ENCODE measurements at places on chromosomes 1 and 21.

DNA sequence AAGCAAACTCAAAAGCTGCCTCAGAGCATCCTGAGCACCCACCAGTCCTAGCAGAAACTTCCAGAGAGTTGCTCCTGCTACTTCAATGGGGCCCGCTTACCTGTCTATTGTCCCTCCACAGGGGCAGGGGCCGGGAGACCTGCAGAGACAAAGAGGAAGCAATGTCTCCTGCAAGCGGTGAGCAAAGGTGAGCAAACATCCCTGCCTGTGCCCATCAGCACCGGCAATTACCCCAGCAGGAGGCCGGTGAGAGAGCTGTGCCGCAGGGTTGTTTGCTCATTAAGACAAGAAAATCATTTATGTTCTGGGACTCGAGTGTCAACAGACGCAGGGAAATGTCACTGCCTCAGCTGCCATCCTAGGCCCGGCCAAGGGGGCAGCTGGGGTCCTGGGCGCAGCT, 53.8 kb upstream of the TARDBP start:
- no peak for DNase-seq

- no peak for DNase-seq
Measured at GRCh38 chr1:24412408-24412807, 1.2 kb downstream of the STPG1 start.

GRCh38 chr1:48793863-48794262, 17.2 kb upstream of the BEND5 start:
- no peak for DNase-seq

- DNase-seq, result no peak
Measured at GRCh38 chr21:41752231-41752681, 14.6 kb downstream of the RIPK4 start.

DNA sequence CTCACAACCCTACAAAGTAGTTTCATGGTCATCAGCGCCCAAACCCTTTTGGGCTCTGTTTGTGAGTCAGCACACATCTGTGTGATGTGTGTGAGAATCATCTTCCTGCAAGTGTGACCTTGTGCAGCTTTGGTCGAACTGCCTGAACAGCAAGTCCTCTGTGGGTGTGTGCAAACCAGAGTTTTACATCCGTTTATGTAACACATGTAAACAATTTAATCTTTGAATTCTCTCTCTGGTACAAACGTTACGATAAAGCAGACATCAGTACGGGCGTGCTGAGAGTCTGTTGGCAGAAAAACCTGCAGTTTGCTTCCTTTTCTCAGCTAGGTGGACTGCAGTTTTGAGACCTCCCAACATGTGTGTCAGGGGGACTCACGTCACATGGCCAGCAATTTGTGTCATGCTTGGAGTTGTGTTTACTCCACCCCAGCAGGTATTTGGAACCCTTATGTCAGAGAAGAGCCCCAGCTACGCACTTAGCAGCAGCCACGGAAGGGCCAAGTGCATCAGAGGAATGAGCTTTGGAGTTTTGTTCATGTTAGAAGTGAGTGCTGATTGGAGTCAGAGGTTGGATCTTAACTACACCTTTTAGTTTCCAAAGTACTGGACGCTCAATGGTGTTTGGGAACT, 230.8 kb downstream of the PAPPA2 start:
- no peak for DNase-seq

DNA sequence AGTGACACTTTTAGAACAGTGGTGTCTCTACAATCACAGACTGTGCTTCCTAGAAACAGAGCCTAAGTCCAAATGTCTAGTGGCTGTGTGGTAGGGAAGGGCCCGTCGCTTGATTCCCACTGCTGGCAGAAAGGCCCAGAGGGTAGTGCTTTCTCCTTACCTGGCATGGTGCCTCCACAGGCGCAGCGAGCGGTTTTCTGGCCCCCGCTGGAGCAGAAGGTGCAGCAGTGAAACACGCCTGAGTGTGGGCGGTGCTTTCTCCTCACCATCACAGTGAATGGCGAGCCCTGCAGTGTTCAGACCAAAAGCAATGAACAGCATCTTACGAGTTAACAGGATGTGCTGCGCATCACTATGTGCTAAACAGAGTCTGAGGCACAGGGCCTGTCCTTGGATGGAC, 8.3 kb downstream of the TRIM45 start:
- DNase-seq, result no peak

- no peak for DNase-seq
Measured at GRCh38 chr1:173208146-173208545, 1.0 kb upstream of the TNFSF4 start.

GRCh38 chr21:44846485-44847260, 26.8 kb downstream of the PTTG1IP start:
- no peak for DNase-seq

- no peak for DNase-seq
Measured at GRCh38 chr1:186996816-186997215, 168.1 kb downstream of the PLA2G4A start.

DNA sequence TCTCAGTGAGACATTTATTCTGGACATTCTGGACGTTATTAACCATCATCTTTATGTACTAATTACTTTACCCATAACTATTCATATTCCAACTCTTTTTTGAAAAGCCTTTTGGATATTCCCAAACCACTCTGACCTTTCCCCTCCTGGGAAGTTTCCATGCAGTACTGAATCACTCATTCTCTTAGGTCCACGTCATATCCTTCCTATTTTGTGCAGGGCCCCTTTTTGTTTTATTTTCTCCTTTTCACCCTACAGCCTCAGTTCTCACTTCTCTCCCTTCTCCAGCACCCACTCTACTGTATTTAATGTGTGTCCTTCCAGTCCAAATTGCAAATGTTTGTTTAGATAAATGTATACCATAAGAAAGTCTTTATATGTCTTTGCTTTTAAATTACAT, 16.4 kb upstream of the ATP1A1 start:
- DNase-seq, result no peak

DNA sequence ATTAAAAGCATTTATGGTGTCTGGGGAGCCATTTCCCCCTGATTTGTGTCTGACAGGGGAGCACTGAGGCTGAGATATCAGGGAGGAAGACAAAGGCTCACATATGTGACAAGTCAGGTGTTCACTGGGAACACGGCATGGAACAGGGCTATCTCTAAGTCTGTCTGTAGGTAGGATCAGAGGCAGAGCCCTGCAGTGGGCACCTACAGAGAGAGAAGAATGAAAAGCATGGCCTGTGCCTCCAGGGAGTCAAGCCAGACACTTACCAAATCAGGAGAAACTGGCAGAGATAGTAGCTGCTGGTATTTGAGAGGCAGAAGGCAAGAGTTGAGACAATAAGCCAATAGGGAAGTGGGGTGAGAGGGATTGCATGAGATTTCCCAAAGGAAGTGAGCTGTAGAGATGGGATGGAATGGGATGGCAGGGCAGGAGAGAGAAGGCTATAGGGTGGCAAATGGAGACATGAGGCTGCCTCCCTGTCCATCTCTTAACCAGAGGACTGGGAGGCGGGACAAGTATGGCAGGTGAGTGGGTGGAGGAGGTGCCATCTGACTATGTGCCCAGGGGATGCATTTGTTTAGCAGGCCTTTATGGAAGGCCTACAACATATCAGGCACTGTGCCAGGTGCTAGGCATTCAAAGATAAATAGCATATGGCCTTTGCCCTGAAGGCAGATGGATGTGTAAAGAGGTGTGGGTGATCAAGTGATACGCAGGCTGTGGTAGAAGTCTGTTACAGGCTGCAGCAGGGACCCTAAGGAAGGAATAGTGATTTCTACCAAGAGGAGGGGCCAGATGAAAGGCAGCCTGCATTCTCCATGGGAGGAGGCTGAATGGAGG, 136.2 kb upstream of the IPO9 start:
- DNase-seq, result peak; percentile 82

- no peak for DNase-seq
Measured at GRCh38 chr1:165137551-165138316, 218.8 kb downstream of the LMX1A start.

DNA sequence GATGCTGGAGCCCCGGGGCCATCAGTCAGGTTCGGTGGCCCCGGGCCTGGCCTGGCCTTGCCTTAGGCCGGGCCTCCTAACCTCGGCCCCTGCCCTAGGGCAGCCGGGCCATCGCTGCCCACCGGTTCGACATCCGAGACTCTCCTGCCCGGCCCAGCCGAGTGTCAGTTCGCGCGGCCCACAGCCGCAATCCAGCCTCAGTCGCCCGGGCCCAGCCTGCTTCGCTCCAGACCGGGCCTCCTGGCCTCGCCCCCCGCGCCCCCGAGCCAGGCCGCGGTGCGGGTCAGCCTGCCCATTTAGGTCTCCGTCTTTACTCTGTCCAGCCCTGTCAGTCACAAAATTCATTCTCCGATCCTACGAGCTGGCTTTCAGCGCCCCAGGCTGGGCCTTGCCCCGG, 777 bp downstream of the LRRC41 start:
- no peak for DNase-seq

DNA sequence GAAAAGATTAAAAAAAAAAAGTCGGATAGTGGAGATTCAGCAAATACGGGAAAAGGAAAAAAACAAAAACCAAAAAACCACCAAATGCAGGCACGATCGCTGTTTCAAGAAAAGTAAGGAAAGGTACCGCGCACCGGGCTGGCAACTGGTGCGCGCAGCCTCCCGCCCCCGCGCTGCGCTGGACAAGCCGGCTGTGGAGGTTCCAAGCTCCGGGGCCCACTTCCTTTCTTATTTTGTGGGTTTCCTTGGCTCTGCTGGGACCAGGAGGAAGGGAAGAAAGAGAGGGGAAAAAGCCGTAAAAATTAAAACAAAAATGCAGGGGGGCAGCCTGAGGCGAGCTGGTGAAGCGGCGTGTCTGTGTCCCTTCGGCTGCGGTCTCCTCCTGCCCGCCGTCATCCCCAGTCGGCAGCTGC, 233 bp downstream of the ADAMTS5 start:
- DNase-seq, result peak; percentile 39

- no peak for DNase-seq
Measured at GRCh38 chr1:212256369-212256768, 28.8 kb upstream of the PPP2R5A start.

- no peak for DNase-seq
Measured at GRCh38 chr1:13786541-13786940, 86.6 kb downstream of the PRDM2 start.

DNA sequence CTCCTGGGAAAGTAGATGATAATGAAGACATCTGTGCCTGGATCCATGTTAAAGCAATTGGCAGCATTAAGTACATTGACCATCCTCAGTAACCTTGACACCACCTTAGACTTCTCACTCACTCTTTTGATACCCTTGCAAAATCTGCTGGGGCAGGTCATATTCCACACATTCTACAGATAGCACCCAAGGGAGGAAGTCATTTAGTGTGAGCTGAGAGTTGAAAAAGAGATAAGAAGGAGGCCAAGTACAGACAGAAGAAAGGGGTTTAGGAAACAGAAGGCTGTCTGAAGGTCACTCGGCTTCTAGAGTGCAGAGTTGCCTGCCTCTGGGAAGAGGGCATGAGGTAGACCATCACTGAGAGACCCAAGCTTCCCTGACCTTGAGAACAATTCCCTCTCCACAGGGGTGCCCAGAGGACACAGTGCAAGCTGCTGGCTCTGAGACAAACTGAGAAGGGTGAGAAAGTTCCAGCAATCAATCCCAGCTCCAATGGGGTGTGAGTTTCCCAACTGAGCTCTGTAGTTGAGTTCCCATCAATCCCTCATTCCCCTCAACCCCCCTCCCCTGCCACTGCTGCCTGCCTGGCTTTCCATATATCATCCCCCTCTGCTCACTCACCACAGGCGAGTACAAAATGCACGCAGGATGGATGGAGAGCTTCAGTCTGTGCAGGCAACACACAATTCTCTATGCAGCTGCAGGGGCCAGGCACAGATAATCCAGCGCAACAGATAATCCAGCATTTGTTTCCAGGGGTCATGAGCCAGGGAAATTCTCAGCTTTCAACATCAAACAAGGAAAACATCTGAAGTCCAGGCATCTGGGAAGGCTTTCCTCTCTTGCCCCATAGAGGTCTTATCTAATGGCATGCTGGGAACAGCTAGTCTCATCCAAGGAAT, 7.4 kb upstream of the MOB3C start:
- DNase-seq, result no peak

- no peak for DNase-seq
Measured at GRCh38 chr21:42711667-42712066, 58.2 kb downstream of the PDE9A start.

DNA sequence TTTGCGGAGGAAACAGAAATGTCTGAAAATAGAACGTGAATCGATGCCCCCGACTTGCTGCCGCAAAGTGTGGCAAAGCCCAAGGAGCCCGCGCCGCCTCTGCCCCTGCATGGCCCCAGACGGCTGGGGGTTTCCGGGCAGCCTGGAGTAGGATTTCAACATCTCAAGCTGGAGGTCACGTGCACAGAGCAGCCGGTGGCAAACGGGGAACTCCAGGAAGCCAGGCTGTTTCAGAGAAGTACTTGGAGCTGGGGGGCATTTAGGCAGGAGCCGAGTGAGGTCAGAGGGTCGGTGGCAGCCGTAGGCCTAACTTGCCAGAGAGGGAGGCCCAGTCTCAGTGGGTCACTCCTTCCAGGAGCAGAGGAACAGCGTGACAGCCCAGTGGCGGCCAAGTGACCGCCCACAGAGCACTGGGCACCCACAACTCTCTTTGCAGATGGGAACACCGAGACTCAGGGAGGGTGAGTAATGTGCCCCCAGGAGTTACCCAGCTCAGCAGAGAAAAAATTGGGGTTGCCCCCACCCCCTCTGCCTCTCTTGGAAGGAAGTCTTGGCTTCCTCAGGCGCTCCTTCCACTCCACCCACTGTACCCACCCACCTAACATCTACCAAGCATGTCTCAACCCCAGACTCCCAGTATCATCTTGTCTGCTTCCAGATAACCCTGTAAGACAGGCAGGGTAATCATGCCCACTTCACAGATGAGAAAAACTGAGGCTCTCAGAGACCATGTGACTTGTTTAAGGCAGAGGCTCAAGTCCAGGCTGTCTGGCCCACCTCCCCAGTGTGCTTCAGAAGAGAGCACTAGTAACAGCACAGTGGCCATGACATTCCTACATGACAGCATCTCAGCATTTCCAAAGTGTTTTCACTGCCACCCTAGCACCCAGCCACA, 179.4 kb downstream of the HIVEP3 start:
- no peak for DNase-seq

DNA sequence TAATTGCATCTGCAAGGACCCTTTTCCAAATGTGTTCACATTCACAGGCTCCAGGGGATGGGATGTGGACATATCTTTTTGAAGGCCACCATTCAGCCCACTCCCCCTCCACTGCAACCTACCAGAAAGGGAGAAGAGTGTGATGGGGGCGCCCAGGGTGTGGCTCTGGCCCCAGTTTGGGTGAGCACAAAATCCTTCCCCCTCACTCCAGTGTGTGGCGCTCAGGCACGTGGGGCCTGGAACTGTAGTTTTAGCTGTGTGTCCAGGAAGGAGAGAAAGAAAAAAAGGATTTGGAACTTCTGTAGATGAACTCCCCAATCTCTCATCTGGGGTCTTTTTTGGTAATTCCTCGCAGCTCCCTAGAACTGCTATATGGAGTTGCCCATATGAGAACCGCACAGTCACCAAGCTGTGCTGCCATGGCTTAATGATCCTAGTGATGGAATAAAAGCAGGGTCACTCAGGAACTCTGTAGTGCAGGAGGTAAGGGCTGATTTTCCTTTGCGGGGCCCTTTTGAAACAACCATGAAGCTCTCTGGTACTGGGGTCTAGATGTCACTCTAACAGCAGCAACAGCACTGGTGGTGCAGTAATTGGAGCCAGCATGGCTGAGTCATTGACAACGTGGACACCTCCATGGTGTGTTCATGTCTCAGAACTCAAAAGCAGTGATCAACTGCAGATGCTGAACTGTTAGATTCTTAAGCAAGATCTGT, 17.0 kb downstream of the AGT start:
- no peak for DNase-seq

- no peak for DNase-seq
Measured at GRCh38 chr1:152143150-152143887, 15.7 kb downstream of the RPTN start.

Data from NCI-H446 (cell line).